SK-N-SH (cell line): ENCODE measurements at places on chromosomes 16 and 17. TPM values are rescaled to one million over a fixed set of nuclear protein-coding genes. Genes with fewer than 3 reads are reported as not detected.
A peak's percentile ranks its signal among the peaks of the same experiment; 100 is the strongest.

GRCh38 chr16:48603647-48604376, 6.2 kb downstream of the N4BP1 start:
- H3K27ac ChIP-seq, result no peak overlapping the region
- peaks cover 18% of the 10 kb centered on the region for H3K4me1 ChIP-seq
- no peak overlapping the region for H3K4me3 ChIP-seq
- no peaks in the 10 kb centered on the region for H3K27me3 ChIP-seq
- no peak for DNase-seq

ADORA2B gene
- polyA plus RNA-seq, result 12.6 and 14.4 TPM in 2 replicates

DNA sequence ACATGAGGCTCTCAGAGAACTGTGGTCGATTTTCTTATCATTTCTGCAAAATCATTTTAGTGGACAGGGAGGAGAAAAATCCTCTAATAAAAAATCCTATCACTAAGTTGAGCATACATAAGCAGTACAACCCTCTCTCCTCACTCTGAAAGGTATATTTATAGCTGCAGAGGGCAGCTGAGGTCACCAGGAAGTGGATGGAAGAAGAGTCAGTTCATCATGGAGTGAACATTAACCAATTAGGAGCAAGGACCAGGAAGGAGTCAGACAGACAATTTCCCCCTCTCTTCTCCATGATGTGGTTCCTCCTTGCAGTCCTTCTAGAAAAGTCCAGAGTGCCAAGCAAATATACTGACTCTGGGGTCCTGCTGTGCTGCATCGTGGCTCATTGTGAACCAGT, 253.7 kb downstream of the TOX3 start:
- H3K4me1 ChIP-seq, result no peaks in the 10 kb centered on the region
- no peak overlapping the region for H3K27ac ChIP-seq
- no peak overlapping the region for H3K4me3 ChIP-seq
- H3K27me3 ChIP-seq, result no peaks in the 10 kb centered on the region

GRCh38 chr17:49079840-49080663, 52.5 kb upstream of the B4GALNT2 start:
- peaks cover 15% of the 10 kb centered on the region for H3K4me1 ChIP-seq
- DNase-seq, result no peak
- no peak overlapping the region for H3K4me3 ChIP-seq
- no peaks in the 10 kb centered on the region for H3K36me3 ChIP-seq
- H3K27me3 ChIP-seq, result peaks cover 79% of the 10 kb centered on the region

C16orf92 gene
- not detected in 2 replicates for polyA plus RNA-seq

SKA2 gene
- polyA plus RNA-seq, result 12.8 and 14.4 TPM in 2 replicates

DNA sequence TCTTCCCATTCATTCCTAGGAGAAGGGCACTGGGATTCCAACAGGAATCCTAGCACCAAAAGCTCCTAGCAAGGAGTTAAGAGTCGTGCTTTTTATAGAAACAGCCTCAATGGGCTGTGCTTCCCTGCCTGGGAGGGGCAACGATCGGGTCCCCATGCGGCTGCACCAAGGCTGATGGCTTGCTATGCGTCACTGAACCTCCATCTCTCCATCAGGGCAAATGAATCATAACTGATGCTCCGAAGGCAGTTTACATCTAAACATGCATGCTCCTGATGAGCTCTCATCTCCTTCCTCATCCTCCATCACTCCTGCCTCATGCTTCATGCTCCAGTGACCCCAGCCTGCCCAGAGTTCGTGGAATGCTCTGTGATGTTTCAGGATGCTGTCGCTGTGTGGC, 270.5 kb downstream of the FOXL1 start:
- no peak overlapping the region for H3K27ac ChIP-seq
- no peak overlapping the region for H3K4me3 ChIP-seq
- H3K27me3 ChIP-seq, result peaks cover 67% of the 10 kb centered on the region
- no peaks in the 10 kb centered on the region for H3K36me3 ChIP-seq
- DNase-seq, result no peak
- no peaks in the 10 kb centered on the region for H3K4me1 ChIP-seq

DNA sequence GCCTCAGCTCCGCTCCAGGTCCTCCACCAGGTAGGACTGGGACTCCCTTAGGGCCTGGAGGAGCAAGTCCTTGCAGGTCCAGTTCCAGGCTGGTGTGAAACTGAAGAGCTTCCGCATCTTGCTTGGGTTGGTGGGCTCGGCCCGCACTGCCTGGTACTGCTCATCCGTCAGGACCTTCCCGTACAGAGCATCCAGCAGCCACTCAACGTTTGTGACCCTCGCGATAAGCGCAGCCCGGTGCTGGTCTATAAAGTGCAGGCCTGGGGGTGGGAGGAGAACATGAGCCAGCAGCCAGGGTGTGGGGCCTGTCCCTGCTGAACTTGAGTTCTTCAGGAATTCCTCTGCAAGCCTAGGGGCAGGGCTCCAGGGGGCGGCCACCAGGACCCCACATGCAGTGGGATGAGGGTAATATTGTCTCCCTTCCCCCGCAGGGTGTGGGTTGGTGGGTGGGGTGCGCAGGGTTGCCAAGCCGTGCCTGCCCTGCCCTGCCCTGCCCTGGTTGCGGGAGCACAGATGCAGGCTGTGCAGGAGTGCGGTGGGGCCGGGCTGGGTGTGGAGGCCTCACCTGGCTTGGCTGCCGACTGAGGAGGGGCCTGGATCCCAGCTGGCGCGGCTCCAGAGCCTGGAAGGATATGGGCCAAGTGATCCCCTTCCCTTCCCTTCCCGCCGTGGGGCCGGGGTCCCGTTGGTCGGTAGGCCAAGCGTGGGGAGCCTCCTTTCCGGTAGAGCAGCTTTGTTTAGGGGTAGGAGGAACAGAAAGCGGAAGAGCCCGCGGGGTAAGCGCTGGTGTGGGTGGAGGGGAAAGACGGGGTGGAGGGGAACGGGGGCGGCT, 762 bp downstream of the PYCARD start:
- no peak overlapping the region for H3K4me3 ChIP-seq
- peak; percentile 50 for DNase-seq
- H3K27me3 ChIP-seq, result peaks cover 5% of the 10 kb centered on the region
- H3K27ac ChIP-seq, result no peak overlapping the region
- no peaks in the 10 kb centered on the region for H3K4me1 ChIP-seq

DNA sequence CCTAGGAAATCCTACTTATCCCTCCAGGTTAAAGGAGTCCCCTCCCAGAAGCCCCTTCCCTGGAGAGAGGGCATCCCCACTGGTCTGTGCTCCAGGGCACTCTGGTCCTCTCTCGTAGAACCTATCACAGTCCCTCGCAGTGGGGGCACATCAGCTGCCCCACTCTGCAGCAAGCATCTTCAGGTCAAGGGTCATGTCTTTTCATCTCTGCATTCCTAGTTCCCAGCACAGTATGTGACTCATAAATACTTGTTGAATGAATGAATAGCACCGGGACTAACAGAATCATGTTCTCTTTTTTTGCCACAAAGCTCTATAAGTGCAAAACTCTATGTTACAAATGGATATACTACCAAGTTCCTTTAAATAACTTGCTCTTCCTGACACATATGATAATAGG, 36.0 kb downstream of the RNF157 start:
- H3K4me1 ChIP-seq, result peaks cover 11% of the 10 kb centered on the region
- H3K36me3 ChIP-seq, result no peaks in the 10 kb centered on the region
- peak overlapping the region; percentile 64 for H3K27ac ChIP-seq
- H3K4me3 ChIP-seq, result peak overlapping the region; percentile 4; the same call in 1 of the 2 replicates

GRCh38 chr17:31148205-31148604, 53.4 kb downstream of the NF1 start:
- H3K4me3 ChIP-seq, result no peak overlapping the region
- no peak for DNase-seq
- H3K27ac ChIP-seq, result no peak overlapping the region
- H3K4me1 ChIP-seq, result no peaks in the 10 kb centered on the region; the same call in 1 of the 2 replicates
- peaks cover 28% of the 10 kb centered on the region for H3K36me3 ChIP-seq

DNA sequence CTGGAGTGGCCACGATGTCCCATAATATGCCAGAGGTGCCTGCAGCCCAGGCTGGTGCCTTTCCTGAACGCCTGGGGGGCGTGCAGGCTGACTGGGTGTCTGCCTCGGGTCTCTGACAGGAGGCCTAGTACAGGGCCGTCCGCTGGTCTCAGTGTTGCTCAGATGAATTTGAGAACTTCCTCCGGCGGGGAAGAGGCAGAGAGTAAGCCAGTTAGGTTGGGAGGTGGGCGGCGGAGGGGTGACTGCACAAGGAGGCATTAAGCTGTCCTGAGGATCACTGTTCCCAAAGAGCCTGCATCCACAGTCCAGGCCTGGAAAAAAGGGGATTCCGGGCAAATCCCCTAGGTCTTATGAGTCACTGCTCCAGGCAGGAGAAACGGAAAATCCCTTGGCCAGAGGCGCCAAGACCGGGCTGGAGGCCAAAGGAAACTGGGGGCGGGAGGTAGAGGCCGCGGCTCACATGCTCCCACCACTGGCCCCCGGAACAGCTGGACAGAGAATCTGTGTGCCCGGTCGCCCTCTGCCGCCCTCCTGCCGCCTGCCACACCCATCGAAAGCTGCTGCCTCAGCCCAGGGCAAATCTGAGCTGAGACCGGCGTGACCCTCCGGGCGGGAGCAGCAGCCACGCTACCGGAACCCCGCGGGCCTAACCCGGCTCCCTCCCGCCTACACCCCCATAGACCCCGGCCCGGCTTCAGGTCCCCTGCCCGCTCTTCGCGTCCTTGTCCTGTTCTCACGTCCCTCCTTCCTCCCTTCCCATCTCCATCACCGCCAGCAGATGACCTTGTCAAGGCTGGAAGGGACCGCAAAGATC, 1.2 kb downstream of the TRIM47 start:
- H3K4me1 ChIP-seq, result peaks cover 36% of the 10 kb centered on the region; the same call in 1 of the 2 replicates
- no peaks in the 10 kb centered on the region for H3K36me3 ChIP-seq

- H3K27ac ChIP-seq, result no peak overlapping the region
- no peak overlapping the region for H3K4me3 ChIP-seq
- H3K36me3 ChIP-seq, result no peaks in the 10 kb centered on the region
- H3K27me3 ChIP-seq, result no peaks in the 10 kb centered on the region
- peaks cover 13% of the 10 kb centered on the region; the same call in 1 of the 2 replicates for H3K4me1 ChIP-seq
Observed at GRCh38 chr17:1630662-1631061, 2.0 kb upstream of the SLC43A2 start.

GRCh38 chr16:81469183-81469677, 24.6 kb downstream of the CMIP start:
- no peak for DNase-seq
- no peaks in the 10 kb centered on the region for H3K36me3 ChIP-seq
- no peaks in the 10 kb centered on the region for H3K27me3 ChIP-seq
- H3K4me1 ChIP-seq, result peaks cover 10% of the 10 kb centered on the region; the same call in 1 of the 2 replicates

SPEM1 gene
- polyA plus RNA-seq, result not detected in 2 replicates

CSH1 gene
- not detected in 2 replicates for polyA plus RNA-seq

IL17C gene
- 0.07 TPM in 1 of 2 replicates, not detected in the other for polyA plus RNA-seq

DNA sequence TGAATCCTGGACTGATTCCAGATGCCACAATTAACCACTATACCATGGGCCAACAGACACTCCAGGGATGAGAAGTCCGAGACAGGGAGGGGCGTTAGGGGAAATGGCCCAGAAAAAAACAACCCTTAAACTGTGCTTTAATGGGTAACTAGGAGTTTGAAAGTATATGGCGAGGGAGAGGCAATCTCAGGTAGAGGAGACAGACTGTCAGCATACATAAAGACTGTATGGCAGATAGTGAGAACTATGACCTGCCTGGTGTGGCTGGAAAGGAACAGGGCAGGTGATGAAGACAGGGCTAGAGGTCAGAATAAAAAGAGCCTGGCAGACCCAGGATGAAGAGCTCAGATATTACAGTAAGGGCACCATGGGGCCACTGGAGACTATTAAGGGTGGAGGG, 8.1 kb downstream of the ZZEF1 start:
- peaks cover 5% of the 10 kb centered on the region for H3K36me3 ChIP-seq
- H3K27ac ChIP-seq, result no peak overlapping the region
- no peaks in the 10 kb centered on the region for H3K27me3 ChIP-seq
- H3K4me1 ChIP-seq, result peaks cover 9% of the 10 kb centered on the region
- no peak for DNase-seq

DNA sequence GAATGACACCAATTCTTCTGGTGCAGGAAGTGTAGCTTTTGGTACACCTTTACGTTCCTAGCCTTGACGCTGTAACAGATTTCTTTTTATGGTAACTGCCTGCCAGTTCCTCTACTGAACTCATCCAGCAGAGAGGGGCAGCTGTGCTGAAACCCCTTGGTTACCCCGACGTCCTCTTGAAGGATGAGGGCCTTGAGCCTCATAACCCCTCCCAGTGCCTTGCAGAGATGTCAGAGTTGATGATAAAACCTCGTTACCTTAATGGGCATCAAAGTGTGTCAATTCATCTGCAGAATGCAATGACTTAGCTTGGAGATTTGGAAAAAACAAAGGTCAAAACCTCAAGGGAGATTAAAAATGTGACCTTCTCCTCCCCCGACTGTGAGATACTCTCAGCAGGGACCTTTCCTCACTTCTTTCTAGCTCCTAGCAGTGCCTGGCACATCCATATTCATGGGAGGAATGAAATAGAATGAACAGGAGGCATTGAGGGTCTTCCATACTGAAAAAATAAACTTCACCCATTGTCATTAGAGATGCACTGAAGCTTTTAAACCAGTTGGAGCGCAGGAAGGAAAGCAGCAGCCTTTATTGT, 69.2 kb downstream of the SDR42E1 start:
- H3K27me3 ChIP-seq, result no peaks in the 10 kb centered on the region
- no peak for DNase-seq
- H3K36me3 ChIP-seq, result no peaks in the 10 kb centered on the region
- no peaks in the 10 kb centered on the region for H3K4me1 ChIP-seq

TAC4 gene
- not detected in 2 replicates for polyA plus RNA-seq

GRCh38 chr17:53186001-53186400, 636.7 kb upstream of the KIF2B start:
- no peaks in the 10 kb centered on the region for H3K36me3 ChIP-seq
- no peaks in the 10 kb centered on the region for H3K4me1 ChIP-seq
- no peak overlapping the region for H3K4me3 ChIP-seq
- no peak overlapping the region for H3K27ac ChIP-seq
- no peaks in the 10 kb centered on the region for H3K27me3 ChIP-seq

DNA sequence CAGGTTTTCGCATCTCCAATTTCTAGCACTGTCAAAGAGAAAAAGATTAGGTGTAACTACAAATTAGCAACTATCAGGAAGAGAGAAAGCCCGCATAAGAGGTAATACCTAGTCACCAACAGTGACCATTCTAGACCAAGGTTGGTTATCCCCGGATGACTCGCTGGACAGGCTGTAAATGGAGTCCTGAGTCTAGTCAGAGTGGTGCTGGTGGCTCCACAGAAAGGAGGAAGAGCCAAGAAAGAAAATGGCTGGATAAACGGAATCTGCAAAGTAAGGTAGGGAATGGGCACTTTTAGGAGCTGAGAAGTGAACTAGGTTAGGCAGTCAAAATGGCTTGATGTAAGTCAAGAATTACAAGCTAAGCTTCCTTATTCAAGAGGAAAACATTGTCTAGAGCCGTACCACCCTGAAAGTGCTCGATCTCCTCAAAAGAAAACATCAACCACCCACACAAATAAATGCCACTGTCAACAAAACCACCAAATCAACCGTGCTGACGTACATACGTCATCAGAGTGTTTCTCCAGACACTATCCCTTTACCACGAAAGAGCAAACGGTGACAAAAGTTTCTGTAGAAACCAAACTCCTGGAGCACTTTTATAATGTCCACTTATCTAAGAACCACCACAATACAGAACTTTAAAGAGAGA, 2.2 kb downstream of the GSPT1 start:
- peaks cover 33% of the 10 kb centered on the region for H3K4me1 ChIP-seq
- no peak overlapping the region for H3K27ac ChIP-seq
- peak overlapping the region; percentile 89 for H3K4me3 ChIP-seq

KRT24 gene
- not detected in 2 replicates for polyA plus RNA-seq

SRCIN1 gene
- polyA plus RNA-seq, result 0.45 and 1.0 TPM in 2 replicates
